ENCODE measurements at places on chromosomes 16 and 17. TPM values are rescaled to one million over a fixed set of nuclear protein-coding genes. Genes with fewer than 3 reads are reported as not detected.

Gene GPS2
- polyA plus RNA-seq: 97.4 TPM

Gene CNGB1
- not detected for polyA plus RNA-seq

DNA sequence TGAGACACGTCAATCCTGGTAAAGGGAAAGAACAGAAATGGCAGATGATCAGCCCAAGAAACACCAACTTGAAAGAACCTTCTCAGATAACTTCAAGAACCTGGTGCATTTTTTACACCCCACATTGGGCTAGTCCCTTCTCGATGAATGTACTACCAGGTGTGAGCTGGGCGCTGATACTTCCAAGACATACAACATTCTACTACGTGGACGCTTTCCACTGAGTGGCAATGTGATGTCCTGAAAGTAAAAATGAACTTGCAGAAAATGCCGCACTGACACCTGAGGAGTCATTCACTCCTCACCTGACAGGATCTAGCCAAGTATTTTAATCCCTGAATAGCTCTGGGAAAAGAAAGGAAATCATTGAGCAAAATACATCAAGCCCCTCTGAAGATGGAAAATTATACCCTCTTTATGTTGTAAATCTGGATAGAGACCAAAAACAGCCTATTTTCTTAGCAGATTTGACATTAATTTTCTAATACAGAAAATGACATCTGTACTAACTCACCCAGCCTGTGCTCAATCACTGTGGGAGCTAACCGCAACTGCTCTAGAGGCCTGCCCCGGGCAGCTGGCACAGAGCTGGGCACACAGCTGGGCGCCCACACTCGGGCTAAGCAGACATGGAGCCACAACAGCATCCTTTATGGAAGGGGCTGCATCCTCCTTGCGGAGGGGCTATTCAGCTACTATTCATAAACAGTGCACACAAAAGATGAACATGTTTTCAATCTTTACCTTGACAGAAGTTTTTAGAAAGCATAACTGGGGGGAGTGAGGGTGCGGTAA is 16.2 kb downstream of the SNN start:
- DNase-seq: no peak

Gene ABCC11
- 0.05 TPM for polyA plus RNA-seq

Gene CLEC3A
- not detected for polyA plus RNA-seq

DNA sequence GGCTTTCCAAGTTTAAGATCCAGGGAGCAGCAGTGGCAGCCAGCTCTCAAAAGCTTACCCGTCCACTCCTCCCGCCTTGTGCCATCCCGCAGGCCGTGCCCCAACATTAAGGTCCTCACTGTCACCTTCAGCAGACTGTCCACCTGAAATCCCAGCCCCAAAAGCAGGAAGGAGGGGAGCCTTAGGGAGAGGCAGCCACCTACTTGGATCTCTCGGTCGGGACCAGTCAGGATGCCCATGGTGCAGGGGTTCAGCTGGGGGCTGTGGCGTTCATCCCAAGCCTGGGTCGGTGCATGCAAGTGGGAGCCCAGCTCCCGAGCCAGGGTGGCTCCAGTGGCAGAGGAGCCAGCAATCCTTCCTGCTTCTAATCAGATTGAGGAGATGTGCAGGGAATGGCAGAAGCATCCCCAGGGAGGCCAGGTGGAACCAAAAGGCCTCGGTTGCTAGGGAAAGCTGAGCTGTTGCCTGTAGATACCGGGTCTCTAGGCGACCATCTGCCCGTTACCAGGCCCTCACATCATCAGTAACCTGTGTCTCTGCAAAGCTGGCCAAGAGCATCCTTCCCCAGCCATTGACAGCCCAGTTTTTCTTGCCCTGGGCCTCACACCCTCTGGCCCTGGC is 24.6 kb downstream of the CNGB1 start:
- no peak for DNase-seq

- no peak for DNase-seq
Observed at GRCh38 chr16:25110387-25110947, 1.1 kb upstream of the LCMT1 start.

DNA sequence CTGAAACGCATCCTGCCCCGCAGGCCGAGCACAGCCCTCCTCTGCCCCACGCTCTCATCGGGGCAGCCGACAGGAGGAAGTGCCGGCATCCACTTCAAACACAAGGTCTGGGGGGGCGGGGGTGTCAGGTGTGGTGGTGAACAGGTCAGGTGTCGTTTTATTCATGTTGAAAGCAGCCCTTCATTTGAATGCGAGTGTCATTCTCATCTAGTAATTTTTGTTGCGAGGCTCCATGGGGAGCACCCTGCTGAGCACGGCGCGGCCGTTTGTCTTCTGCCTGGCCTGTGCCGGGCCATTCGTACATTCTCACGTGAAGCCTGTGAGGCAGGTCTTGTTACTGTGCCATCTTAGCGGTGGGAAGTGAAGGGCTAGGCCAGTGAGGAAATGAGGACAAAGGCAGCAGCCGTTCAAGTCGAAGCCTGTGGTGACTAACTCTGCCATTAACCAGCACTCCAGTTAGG is 1.9 kb downstream of the ACSF3 start:
- DNase-seq: no peak

DNA sequence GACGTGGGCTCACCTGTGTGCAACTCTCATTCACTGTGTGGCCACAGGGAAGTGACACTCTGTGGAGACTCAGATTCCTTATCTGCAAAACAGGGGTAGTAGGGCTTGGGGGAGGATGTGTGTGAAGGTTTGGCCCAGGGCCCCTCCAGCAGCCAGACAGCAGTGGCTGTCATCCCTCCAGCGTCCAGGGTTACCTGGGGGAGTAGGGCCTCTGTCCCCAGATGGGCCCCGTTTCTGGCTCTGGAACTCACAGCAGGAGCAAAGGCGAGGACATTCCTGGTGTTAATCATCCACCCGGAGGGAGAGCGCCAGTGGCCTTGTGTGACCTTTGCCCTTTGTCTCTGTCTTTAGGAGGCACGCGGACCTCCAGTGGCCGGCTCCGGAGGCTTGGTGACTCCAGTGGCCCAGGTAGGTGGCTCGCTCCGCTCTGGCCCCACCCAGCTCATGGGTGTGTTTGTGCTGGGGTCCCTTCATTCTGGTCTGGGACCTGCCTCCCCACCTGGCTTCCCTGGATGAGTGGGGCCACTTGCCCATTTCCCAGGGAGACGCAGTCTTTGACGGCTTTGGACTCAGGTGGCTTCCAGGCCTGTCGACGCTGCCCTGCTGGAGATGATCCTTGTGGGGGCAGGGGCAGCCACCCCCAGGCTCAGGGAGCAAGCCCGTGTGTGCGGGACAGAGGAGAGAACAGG is 166.2 kb downstream of the SEC14L1 start:
- DNase-seq: no peak

Gene DPEP2
- 0.82 TPM for polyA plus RNA-seq

GRCh38 chr17:78971756-78972506 is 7.8 kb downstream of the LGALS3BP start:
- no peak for DNase-seq

GRCh38 chr16:85986931-85987749 is 88.2 kb downstream of the IRF8 start:
- peak; percentile 15 for DNase-seq

All from cardiac muscle cell (in vitro differentiated cells and primary cell).